Right renal cortex interstitium (tissue), 3 donors: ENCODE measurements at places on chromosomes 13 and 19. TPM values are rescaled to one million over a fixed set of nuclear protein-coding genes. Genes with fewer than 3 reads are reported as not detected.

GRCh38 chr19:8320564-8321066, 560 bp downstream of the NDUFA7 start:
- no peak for DNase-seq

DNA sequence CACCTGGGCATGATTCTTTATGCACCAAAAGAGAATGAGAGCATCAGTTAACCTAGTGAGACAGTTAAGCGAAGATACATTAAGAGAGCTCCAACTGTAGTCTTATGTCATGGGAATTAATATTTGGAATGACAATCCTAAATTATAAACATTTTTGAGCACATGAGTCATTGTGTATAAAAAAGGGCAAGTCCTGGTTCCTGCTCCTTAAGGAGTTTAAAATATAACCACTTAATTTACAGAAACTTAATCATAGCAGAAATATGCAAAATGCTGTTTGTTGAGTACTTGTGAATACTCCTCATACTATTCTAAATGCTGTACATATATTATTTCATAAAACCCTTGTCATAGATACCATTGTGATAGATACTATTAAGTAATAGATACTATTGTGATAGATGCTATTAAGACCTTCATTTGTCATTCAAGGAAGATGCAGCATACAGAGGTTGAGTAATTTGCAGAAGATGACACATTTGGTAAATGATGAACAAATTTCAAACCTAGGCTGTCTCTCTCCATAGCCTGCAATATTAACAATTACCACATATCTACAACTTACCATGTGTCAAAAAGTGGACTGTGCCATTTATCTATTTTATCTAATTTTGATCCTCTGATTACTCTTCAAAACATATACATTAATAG, 301.0 kb downstream of the TBC1D4 start:
- no peak for DNase-seq

DNA sequence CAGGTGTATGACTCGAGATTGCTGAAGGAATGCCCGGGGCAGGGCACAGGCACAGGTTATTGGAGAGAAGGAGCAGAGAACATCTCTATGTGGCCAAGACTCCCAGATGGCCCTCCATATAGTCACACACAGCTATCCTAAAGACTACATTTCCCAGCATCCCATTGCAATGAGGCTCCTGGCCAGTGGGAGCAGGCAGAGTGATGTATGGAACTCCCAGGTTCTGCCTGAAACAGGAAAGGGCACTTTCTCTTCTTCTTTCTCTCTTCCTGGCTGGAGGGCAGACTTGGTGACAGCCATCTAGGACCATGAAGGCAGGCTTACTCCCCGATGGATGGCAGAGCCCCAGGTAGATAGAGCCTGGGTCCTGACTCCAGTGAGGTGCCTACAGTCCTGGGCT, 13.5 kb downstream of the PPP1R13L start:
- DNase-seq, result no peak

The LIM2 gene
- polyA plus RNA-seq, result 0.18 TPM

The GSX1 gene
- polyA plus RNA-seq, result not detected
